Stomach (tissue), 19 donors: ENCODE measurements at places on chromosomes 16 and 17. TPM values are rescaled to one million over a fixed set of nuclear protein-coding genes. Genes with fewer than 3 reads are reported as not detected.

GRCh38 chr17:69492410-69493071 lies 78.0 kb downstream of the MAP2K6 start:
- no peak for DNase-seq
- H3K4me1 ChIP-seq: no peaks in the 10 kb centered on the region
- H3K27ac ChIP-seq: no peak overlapping the region
- H3K27me3 ChIP-seq: no peaks in the 10 kb centered on the region

PRCD gene
- not detected for total RNA-seq

DNA sequence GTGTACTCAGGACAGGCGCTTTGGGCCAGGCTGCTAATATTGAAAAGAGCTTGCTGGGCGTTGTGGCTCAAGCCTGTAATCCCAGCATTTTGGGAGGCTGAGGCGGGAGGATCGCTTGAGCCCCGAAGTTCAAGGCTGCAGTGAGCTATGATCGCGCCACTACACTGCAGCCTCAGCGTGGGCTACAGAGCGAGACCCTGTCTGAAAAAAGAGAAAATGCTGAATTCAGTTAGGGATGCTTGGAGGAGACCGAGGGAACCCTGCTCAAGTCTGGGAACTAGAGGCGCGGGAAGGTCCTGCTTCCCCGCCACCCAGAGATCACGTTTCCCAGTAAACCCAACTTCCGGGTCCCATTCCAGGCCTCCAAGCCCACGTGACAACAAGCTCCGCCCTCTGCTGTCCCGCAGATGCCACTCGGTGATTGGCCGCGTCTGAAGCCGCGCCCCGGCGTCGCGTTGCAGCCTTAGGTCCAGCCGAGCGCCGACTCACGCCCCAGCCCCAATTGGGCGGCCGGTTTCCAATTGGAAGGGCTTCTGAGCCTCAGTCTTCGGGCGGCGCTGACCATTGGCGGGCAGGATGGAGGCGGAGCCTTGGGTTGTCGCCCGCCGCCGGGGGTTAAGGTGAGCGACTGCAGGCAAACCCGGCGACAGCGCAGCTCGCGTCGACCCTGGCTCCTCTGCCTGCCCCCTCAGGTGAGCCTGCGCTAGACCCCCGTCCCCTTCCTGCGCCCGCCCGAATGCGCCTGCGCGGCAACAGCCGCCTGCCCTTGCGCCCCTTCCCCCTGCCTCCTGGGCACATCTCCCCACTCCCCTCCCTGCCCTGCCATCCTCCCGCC lies at the start of gene PHKG2:
PHKG2 (plus strand) TSS at position 627 of the 835 bp plus-strand sequence. CDS start 396 bp downstream, outside the sequence.
- H3K27ac ChIP-seq: peak within 1 kb of the TSS; percentile 86
- peak within 1 kb of the TSS; percentile 96 for H3K4me3 ChIP-seq
- DNase-seq: peak; percentile 100
- peaks cover 40% of the 10 kb centered on the region for H3K36me3 ChIP-seq

- H3K27me3 ChIP-seq: peaks cover 4% of the 10 kb centered on the region
- peaks cover 6% of the 10 kb centered on the region for H3K4me1 ChIP-seq
- no peak overlapping the region for H3K4me3 ChIP-seq
- H3K27ac ChIP-seq: no peak overlapping the region
- DNase-seq: no peak
These were observed 13.5 kb upstream of the LHX1 start for GRCh38 chr17:36923814-36924221.

DNA sequence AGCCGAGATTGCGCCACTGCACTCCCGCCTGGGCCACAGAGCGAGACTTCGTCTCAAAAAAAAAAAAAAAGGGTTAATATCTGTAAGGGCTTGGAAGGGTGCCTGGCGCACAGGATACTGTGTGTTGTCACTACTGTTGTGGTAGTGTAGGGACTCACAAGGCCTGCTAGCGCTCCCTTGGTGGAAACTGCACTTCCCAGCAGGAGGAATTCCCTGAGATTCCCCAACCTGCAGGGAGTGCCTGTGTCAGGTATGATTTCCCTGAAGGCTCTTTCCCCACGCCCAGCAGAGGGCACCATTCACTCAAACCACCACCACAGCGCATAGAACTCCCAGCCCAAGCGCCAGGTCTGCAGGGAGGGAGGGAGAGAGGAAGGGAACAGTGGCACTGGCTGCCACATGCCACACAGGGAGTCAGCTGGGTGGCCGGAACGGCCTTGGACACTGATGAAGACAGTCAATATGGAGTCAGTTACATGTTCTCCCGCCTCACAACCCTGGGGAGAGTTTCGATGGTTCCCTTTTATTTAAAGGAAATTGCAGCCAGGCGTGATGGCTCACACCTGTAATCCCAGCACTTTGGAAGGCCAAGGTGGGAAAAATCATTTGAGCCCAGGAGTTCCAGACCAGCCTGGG lies 32.7 kb upstream of the CDH1 start:
- DNase-seq: peak; percentile 94
- H3K4me1 ChIP-seq: peaks cover 8% of the 10 kb centered on the region
- no peaks in the 10 kb centered on the region for H3K27me3 ChIP-seq
- H3K27ac ChIP-seq: no peak overlapping the region
- H3K4me3 ChIP-seq: no peak overlapping the region
- H3K36me3 ChIP-seq: no peaks in the 10 kb centered on the region

DNA sequence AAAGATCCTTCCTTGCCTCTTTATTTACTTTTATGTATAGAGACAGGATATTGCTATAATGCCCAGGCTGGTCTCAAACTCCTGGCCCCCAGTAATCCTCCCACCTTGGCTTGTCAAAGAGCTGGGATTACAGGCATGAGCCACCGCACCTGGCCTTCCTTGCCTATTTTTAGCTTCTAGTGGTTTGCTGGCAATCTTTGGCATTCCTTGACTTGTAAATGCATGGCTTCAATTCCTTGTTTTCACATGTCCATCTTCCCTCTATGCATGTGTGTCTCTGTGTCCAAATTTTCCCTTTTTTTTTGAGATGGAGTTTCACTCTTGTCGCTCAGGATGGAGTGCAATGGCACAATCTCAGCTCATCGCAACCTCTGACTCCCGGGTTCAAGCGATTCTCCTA lies 22.5 kb downstream of the HEXIM2 start:
- no peaks in the 10 kb centered on the region for H3K36me3 ChIP-seq
- H3K4me1 ChIP-seq: no peaks in the 10 kb centered on the region
- H3K4me3 ChIP-seq: no peak overlapping the region
- H3K27me3 ChIP-seq: no peaks in the 10 kb centered on the region

GSG1L2 gene
- not detected for total RNA-seq

EMP2 gene
- total RNA-seq: 43.3 TPM

- no peaks in the 10 kb centered on the region for H3K27me3 ChIP-seq
- H3K4me1 ChIP-seq: no peaks in the 10 kb centered on the region
- no peak overlapping the region for H3K4me3 ChIP-seq
- H3K27ac ChIP-seq: no peak overlapping the region
These were observed 188.7 kb downstream of the KATNIP start for GRCh38 chr16:27738596-27738995.

GRCh38 chr16:16059895-16060590 lies 110.6 kb downstream of the ABCC1 start:
- H3K4me1 ChIP-seq: peaks cover 18% of the 10 kb centered on the region
- DNase-seq: peak; percentile 85
- H3K4me3 ChIP-seq: no peak overlapping the region
- peaks cover 89% of the 10 kb centered on the region for H3K36me3 ChIP-seq
- H3K27ac ChIP-seq: peak overlapping the region; percentile 59

- H3K27me3 ChIP-seq: no peaks in the 10 kb centered on the region
- peak overlapping the region; percentile 40 for H3K4me3 ChIP-seq
These were observed 466 bp upstream of the HSF4 start for GRCh38 chr16:67163999-67164558.
